LoVo (cell line): ENCODE measurements at places on chromosomes 1 and 21.

GRCh38 chr1:107643766-107644165 lies 321.2 kb downstream of the VAV3 start:
- DNase-seq = no peak

DNA sequence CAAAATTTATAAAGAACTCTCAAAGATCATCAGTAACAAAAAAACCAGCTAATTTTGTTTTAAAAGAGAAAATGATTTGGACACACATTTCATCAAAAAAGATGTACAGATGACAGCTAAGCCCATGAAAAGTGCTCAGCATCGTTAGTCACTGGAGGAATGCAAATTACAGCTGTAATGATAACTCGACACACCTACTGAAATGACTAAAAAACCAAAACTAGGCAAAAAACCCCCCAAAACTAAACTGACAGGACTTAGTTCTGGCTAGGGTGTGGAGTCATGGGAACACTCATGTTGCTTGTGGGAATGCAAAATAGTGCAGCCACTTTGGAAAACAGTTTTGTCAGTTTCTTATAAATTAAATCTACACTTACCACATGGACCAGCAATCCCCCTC lies 59.5 kb downstream of the CNIH3 start:
- no peak for DNase-seq

DNA sequence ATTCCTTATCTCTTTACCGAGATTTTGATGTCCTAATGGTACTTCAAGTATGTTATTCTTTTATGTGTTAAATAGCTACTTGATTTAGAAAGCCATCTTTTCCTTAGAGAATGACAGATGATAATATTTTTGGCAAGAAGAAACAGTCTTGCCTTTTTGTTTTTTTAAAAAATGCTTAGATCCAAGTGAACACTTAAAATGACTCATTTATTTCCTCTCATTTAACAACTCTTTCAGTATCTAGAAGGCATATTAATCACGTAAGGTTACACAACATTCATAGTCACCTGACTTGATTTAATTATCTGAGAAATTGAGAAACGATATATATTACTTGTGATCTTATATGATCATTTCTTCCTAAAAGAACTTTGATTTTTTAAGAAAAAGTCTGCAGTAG lies 52.4 kb downstream of the SUCO start:
- DNase-seq = no peak

- no peak for DNase-seq
These were observed at the start of gene NEXN for GRCh38 chr1:77888081-77888780. Gene NEXN (plus strand): TSS chr1:77888624. CDS start chr1:77916107, 27,483 bp downstream.

DNA sequence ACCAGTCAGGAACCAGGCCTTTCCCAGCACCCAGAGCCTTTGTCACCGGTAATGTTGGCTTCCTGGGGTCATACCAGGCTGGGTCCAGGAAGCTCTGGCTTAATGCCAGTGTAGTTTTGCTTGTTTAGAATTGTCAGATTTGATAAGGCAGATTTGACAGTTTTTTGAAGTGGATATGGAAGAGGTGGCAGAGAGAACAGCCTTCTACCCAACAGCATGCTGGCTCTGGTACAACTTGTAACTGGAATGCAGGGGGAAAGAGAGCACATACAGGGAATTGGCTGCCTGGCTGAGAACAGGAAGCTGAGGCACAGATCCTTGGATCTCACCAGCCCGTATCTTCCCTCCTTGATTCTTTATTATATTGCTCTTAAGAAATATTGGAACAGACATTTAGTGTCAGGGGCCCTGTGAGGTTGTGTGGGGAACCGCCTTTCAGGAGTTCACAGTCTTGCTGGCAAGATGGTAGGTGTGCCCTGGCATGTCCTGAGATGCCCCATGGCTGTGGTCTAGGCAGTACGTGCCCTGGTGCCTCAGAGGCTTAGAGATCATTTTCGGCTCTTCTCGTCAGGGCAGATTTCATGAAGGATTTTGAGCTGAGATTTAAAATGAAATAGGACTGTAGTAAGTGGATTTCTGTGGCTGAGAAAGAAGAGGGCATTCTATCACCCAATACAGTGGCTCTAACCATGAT lies 227.0 kb downstream of the PBX1 start:
- no peak for DNase-seq

GRCh38 chr1:42336978-42337377 lies 1.9 kb upstream of the FOXJ3 start:
- DNase-seq = no peak

GRCh38 chr1:150168960-150169601 lies 19.4 kb downstream of the PLEKHO1 start:
- DNase-seq = peak; percentile 63

GRCh38 chr1:87592156-87592555 lies 263.5 kb downstream of the LMO4 start:
- no peak for DNase-seq

DNA sequence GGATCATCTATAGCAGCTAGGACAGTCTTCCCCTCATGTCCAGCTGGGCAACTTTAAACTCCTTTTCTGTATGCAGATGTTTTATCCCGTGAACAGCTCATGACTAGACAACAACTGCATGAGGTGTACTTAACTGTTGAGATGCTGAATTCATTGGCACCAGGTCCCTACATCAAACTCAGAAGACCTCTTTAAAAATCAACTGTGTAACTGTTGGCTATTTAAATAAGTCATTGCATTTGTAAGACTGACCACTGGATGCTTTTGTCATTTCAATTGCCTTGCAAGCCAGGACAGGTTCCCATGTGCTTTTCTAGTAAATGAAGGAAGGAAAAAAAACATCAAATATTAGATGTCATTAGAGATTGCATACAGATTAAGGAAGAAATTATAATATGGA lies 28.3 kb upstream of the GORAB start:
- DNase-seq = no peak

DNA sequence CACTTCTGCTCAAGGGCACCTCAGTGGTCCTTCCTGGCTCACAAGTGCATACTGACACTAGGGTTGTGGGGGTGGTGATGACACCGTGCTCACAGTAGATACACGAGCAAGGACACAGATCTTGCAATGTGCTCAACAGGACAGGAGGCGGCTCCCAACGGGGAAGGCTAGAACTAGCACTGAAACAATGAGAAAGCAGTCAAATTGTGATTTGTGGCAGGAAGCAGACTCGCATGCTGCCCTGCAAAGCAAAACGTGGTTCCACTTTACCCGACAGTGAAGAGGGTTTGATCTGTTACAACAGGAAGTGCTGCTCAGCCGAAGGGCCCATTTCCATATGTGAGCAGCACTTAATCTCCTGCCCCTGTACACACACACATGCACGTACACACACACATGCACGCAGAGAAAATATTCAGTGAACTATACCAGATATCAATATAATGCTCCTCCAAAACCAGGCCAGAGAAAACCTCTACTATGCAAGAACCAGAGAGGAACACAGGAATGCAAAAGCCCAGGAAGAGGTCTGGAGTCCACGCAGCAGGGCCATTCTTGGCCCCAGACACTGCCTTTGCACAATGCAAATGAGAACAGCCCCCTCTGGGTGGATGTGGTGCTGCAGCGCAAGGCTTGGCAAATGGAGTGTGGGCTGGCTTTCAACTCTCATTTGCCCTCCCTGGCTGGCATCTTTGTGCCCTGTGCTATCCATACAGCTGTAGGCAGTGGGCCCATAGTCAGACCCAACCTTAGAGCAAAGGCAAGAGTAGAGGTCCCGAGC lies 47.1 kb downstream of the KANK4 start:
- DNase-seq = no peak

DNA sequence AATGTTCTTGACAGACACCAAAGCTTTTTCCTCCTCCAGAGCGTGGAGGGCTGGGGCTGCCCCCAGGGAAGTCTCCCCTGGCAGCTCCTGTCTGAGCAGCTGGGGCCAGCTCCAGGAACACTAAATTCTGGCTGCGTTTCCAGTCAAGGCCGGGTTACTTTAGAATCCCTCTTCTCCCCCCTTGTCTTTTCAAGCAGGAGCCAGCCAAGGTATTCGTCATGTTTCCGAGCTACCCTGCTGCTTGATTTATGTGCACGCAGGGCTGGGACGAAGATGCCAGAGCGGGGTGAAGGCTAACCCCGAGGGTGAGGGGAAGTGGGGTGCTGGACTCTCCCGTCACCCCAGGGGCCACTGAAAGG lies 68.1 kb upstream of the ANGPTL1 start:
- DNase-seq = no peak

- no peak for DNase-seq
These were observed 14.0 kb upstream of the SGIP1 start for GRCh38 chr1:66519992-66520391.

DNA sequence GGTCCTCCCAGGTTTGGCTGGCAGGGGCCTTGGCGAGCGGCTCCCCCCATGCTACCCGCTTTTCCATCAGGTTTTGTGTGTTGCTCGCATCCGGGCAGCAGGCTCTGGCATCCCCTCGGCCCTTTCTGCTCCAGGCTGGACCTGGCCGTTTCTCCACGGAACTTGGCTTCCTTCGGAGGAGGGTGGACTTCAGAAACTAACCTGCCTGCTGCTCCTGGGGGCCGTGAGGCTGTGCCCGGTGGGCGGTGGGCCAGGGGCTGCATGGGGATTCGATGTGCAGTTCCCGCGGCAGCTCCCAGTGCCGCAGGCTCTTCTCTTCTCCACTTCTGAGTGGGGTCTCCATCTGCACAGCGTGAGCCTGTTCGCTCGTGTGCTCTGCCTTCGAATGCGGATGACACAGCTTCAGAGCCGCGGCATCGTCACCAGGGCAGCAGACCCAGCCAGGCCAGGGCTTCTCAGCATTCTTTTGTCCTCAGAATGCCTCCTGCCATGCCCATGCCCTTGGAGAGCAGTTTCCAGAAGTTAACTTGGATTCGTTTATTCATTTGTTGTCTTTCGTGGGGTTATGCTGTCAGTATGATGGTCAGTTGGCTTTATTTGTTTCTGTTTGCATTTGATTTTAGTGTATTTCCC lies 36.4 kb downstream of the PRKCZ start:
- no peak for DNase-seq

- DNase-seq = no peak
These were observed 328.9 kb downstream of the PAPPA2 start for GRCh38 chr1:176791906-176792305.

DNA sequence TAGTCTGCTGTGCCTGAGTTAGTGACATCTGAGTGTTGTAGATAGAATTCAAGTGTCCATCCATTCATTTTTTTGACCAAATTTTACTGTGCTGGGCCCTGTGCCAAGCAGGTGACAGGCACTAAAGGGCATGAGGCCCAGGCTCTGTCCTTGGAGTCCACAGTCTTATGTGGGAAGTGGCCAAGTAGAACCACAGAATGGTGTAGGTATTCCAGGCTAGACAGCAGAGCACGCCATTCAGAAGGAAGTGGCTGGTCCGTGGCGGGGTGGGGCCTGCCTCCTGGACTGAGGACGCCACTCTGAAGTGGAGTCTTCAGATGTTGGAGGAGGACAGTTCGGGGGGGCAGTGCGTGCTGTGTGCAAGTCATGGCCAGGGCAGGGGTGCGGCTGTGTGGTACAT lies 68.9 kb upstream of the ACTL8 start:
- DNase-seq = no peak

DNA sequence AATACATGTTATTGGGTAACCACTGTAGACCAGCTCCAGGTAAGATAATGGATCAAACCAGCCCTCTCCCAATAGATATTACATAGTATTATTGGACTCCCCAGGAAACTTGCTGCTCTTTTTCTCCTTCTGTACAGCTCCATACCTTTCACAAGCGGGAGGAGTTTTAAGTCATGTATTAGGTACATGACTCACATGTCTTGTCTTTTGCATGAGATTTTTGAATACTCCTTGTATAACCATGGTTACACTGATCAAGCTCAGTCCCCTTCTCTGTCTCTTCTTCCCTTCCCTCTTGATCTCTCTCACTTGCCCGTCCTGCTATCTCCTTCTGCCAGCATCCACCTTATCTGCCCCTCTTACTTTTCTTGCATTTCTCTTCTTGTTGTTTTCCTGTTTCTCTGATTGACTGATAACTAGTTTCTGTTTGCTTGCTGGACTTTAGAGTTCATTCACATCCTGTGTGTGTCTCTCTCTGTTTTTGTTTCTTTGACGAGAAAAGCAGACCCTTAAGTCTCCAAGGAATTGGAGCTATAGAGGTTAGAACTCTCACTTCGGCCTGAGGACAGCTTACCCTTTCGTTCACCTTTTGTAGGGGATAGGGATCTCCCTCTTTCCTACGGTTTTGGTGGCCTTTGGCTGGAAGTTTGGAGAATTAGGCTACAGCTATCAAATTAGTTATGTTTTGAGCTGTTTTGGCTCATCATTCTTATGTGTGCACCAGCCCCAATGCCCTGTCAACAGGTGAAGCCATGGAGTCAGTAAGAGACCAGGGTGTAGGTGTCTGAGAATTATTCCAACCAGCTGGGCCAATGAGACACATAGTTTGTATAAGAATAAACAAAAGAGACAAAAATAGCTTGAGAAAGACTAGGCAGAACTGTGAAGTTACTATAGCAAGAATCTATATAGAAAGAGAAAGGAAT lies 49.0 kb upstream of the ASB17 start:
- no peak for DNase-seq

GRCh38 chr1:40774266-40774998 lies 9.2 kb upstream of the KCNQ4 start:
- peak; percentile 46 for DNase-seq

- no peak for DNase-seq
These were observed 50.2 kb upstream of the DNAH14 start for GRCh38 chr1:224879162-224879803.

DNA sequence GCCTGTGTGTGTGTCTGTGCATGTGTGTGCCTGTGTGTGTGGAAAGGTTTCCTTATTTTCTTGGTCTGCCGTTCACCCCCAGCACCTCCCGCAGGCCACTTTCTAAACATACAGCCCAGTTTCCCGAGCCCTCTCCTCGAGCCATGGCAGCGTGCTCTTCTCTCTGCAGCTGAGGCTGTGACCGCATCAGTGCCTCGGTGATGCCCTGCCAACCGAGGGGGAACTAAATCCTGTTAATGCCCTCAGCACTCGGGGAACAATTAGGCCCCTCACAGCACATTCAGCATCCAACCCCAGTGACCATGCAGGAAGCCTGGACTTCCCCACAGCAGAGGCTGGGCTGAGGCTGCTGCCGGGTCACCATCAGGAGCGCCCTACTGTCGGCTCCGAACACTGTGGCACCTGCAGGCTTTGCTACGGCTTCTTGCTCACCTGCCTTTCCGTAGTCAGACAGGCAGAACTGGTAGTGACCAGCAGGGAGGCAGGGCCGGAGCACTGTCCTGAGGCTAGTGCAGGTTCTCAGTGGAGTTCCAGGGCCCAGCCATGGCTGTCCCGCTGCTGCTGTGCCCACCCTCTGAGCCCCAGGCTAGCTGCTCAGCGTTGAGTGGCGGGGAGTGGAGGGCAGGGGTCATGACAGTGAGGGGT lies 8.1 kb downstream of the GPR137B start:
- no peak for DNase-seq

GRCh38 chr1:4658643-4659628 lies 4.5 kb downstream of the AJAP1 start:
- no peak for DNase-seq
